ENCODE measurements at places on chromosomes 5 and 9. TPM values are rescaled to one million over a fixed set of nuclear protein-coding genes. Genes with fewer than 3 reads are reported as not detected.

- peaks cover 42% of the 10 kb centered on the region for H3K4me1 ChIP-seq
- no peaks in the 10 kb centered on the region for H3K27me3 ChIP-seq
- no peak overlapping the region for H3K4me3 ChIP-seq
These were observed 258.0 kb downstream of the NR3C1 start for GRCh38 chr5:143145243-143146160.

DNA sequence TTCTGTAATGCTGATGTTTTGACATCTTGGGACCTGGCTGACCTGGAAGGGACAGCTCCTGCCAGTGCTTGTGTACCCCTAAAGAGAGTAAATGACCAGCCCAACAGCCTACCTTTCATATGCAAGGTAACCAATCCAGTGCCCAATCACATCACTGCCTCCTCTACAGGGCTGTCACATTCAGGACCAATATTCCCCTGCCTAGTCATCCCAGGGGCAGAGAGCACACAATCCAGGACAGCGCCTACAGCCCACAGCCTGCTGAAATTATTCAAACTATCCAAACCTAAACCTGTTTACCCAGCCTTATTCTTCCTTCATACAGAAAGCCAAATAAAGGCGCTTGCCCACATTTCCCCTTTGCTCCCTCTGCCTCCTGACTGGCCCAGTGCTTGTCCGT is 284.1 kb downstream of the CTNND2 start:
- no peaks in the 10 kb centered on the region for H3K36me3 ChIP-seq
- H3K4me1 ChIP-seq, result no peaks in the 10 kb centered on the region
- H3K27ac ChIP-seq, result no peak overlapping the region
- H3K4me3 ChIP-seq, result no peak overlapping the region
- H3K27me3 ChIP-seq, result no peaks in the 10 kb centered on the region

DNA sequence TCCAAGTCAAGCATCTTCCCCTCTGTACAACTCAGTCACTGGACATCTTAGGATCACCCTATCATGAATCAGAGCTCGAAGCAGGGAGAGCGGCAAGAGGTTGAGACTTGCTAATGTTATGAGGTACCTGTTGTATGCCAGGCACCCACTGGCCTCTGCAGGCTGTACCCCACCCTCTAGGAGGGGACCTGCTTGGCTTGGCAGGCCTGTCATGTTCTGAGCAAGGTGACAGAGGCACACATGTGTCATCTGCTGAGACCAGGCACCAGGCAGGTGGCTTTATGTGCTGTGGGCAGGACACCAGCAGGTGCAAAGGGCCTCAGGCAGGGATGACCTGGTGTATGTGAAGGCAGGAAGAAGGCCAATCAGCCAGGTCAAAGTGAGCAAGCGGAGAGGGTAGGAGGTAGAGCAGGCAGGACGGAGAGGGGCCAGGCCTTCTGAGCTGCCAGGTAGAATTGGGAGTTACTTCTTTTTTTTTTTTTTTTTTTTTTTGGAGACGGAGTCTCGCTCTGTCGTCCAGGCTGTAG is 60.3 kb upstream of the RPL26L1 start:
- H3K4me3 ChIP-seq, result no peak overlapping the region
- H3K27me3 ChIP-seq, result no peaks in the 10 kb centered on the region
- peak overlapping the region; percentile 91 for H3K27ac ChIP-seq

GRCh38 chr5:134053314-134053839 is 48.6 kb upstream of the VDAC1 start:
- no peaks in the 10 kb centered on the region for H3K36me3 ChIP-seq
- H3K4me3 ChIP-seq, result no peak overlapping the region
- peaks cover 5% of the 10 kb centered on the region for H3K27me3 ChIP-seq
- no peak overlapping the region for H3K27ac ChIP-seq
- peaks cover 9% of the 10 kb centered on the region for H3K4me1 ChIP-seq
- DNase-seq, result no peak

SPATA31C1 gene
- 0.29 TPM for total RNA-seq

DNAJC18 gene
- 25.2 TPM for total RNA-seq

DNA sequence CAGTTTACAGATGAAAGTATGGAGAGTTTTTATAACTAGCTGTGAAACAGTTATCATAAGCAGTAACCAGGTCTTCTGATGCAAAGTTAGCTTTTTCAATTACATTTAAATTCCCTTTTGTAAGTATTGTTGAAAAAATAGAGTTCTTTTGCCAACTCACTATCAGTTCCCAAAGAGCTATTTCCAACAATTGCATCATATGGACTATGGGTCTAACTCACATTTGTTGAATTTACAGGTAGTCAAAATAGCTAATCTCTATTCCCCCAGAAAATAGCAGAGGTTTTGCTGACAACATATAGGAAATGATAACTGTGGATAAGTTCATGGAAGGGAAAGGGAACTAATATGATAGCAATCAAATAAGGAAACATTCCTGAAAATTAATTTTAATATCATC is 1.4 kb downstream of the SPINK1 start:
- no peaks in the 10 kb centered on the region for H3K36me3 ChIP-seq
- no peak overlapping the region for H3K4me3 ChIP-seq
- H3K27ac ChIP-seq, result no peak overlapping the region
- no peaks in the 10 kb centered on the region for H3K4me1 ChIP-seq
- DNase-seq, result no peak

DNA sequence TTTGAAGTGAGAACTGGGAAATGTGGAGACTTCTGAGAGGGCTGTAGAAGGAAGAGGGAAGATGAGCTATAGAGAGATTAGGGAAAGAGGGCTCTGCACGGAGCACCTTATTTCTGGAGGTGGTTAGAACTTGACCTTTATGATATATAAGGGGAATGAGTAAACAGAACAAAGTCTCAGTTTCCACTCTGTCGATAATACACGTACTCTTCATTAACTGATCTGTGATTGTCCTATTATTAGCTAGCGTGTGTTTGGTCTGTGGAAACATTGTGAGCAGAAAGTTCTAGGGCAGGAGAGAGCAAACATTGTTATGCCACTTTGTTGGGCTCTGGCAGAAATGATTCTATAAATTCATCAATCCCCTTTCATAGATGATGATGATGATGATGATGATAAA is 118.5 kb downstream of the UGCG start:
- no peak overlapping the region for H3K4me3 ChIP-seq
- no peaks in the 10 kb centered on the region for H3K36me3 ChIP-seq

DNA sequence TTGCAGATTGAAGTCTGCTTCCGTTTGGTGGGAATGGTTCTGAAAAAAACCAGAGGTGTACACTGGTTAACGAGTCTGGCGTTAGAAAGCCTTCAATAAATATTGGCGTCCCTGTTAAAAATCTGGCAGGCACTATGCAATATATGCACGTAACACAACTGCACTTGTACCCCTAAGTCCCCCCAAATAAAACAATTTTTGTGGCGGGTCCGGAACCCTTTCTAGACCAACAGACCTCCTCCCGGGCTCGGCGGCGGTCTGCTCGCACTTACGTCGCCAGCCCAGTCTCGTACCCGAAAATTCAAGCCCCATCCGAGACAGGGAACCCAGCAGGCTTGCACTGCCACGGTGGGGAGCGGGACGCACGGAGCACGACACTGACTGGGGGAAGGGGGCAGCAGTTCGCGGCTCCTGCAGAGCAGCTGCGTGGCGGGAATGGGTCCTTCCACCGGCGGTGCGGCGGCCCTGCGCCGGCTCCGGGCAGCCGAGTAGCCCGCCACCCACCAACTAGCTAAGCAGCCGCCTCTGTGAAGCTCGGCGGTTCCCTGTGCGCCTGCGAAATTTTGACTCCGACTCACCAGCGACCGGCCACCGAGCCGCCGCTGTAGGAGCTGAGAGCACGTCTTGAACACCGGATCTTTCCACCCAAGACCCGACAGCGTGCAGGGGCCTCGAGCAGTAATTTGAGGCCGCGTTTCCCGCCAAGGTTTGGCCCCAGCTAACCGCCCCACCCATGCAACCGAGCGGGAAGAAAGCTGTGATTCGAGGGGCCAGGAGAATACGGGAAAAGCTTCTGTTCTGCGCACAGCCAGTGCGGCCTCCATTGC is 3.9 kb downstream of the MCIDAS start:
- no peak overlapping the region for H3K27ac ChIP-seq
- H3K36me3 ChIP-seq, result no peaks in the 10 kb centered on the region
- peak overlapping the region; percentile 42 for H3K4me3 ChIP-seq
- peaks cover 94% of the 10 kb centered on the region for H3K27me3 ChIP-seq

Measured in mesothelial cell of epicardium (in vitro differentiated cells).